LNCaP clone FGC (cell line): ENCODE measurements at places on chromosomes 11 and 22.

GRCh38 chr22:46429325-46429853 lies 93.9 kb downstream of the TRMU start:
- DNase-seq = no peak

DNA sequence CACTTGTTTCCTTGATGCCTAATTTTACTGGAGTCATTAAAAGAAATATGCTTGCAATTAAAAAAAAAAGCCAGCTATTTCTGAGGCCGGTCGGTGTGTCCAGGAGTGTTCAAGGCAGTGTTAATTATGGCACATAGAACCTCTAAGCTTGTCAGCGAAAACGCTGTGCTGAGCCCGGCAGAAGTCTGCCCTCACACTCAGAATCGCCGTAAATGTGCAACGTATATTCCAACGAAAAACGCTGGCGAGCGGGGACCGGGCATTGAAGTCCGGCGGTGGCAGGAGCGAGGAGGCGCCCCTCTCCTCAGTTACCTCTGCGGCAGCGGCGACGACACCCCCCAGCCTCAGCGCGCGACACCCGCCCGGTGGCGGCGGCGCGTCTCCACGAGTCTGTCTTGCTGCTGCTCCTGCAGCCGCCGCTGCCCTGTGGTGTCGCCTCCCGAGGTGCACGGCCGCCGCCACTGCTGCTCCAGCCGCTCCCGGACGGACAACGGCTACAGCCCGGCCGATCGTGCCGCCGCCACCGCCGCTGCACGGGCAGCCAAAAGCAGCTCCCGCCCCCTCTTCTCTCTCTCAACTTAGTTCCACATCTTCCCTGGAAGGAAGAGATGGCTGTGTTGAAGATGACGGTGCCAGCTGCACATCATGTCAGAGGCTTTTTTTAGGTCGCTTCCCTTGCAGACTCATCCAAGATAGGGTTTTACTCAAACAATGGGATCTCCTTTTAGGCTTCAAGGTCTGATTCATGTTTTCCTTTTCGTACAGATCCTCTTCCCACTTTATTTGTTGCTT lies 56.0 kb downstream of the JAM3 start:
- no peak for DNase-seq

DNA sequence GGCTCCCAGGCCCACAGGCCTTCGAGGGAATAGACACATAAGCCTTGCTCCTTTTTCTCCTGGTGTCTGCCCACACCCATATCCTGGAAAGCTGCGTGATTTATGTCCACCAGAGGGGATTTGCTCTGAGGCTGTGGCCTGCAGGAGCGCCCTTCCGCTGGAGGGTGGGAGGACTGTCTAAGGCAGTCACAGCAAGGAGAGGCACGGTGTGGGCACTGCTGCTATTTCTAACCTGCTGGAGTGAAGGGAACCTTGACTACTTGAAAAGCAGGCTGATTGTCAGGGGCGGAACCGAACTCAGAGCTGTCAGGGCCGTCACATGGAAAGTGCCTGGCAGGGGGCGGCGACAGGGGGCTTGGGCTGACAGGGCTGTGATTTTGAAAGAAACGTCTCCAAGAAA lies 3.7 kb downstream of the UPB1 start:
- no peak for DNase-seq

DNA sequence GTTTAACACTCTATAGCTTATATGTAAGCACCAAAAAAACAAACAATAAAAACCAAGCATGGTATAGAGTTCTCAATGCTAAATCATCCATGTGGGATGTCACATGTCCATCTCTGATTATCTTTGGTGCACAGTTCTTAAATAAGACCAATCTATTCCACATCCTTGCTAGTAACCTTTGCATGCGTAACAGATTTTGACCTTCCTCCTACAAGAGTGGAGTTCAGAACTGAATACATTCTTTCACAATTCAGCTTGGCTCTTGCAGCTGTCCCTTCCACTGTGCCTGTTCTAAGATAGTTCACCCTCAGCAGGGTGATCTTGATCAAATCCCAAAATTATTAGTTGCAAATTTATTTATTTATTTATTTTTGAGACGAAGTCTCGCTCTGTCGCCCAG lies 21.1 kb downstream of the PRR14L start:
- DNase-seq = no peak

DNA sequence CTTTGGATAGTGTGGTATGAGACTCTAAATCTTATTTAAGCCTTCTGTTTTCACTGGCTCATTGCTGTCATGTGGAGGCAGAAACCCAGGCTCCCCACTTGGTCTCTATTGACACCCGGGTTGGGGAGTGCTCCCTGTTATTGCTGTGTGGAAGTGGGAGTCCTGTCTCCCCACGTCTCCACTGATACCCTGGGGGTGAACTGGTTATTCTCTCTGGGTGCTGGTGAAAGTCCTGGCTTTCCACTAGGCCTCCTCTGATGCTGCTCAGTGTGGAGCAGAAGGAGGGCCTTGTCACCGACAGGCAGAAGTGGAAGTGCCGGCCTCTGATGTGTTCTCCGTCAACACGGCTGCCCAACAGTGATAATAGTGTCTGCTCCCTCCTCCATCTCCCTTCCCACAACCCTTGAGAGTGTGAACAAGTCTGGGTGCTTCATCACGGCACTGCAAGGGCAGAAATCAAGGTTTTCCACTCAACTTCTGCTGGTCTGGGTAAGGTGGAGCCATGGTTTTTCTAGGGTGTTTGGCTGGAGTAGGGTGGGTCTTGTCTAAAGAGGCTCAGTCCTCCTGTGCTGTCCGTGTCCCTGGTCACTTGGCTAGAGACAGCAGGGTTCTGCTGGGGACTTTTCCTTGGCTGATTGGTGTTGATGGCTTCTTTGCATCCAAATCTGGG lies 240.7 kb upstream of the B3GAT1 start:
- DNase-seq = no peak

DNA sequence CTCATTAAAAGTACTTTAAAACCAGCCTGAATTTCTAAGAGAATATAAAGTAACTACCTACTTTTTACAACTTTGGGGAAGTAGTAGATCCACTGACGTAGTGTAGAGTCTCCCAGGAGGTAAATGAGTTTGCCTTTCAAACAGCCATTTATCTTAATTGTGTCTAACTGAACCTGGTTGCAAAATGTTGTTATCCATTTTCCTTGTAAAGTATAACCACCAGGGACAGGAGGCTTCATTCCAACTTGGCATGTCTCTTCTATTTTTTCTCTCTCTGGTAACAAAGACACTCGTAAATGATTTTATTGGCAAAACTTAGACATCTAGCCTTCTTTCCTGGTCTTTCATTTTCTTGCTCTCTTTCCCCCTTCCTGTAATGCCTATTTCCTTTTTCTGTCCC lies 36.9 kb downstream of the NXPE1 start:
- DNase-seq = peak; percentile 79

- DNase-seq = no peak
These were observed 11.6 kb downstream of the TOP3B start for GRCh38 chr22:21970800-21971617.

DNA sequence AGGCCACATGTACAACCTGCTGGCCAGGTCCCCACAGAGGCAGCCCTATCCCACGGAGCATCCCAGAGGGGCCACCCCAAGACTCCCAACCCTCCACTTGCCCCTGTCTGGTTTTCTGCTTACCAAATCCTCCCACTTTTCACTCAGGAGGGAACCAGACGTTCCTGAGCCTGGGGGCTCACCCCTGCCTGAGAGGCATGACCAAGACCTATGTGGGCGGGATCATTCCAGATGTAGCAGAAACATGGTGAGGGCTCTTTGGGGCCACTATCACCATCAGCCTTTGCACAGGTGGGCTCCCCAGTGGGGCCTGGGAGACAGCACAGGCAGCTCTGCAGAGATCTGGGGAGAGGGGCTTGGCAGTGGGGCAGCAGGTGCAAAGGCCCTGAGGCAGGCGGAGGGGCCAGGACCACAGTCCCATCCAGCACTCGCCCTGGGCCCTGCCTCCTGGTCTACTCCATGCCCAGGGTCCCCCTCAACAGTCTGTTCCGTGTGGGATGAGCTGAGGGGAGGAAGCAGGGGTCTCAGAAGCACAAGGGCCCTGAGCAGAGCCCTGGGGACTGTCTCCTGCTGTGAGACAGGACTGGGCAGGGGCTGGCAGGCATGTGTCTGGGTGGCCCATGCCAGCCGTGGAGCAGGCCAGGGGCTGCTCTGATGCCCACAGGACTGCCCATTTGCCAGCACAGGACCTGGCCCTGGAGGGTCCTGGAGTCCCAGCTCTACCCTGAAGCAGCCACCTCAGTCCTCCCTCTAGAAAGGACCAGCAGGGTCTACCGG lies 9.4 kb downstream of the PIM3 start:
- no peak for DNase-seq

- no peak for DNase-seq
These were observed 157.5 kb downstream of the WNT11 start for GRCh38 chr11:76048763-76049162.

DNA sequence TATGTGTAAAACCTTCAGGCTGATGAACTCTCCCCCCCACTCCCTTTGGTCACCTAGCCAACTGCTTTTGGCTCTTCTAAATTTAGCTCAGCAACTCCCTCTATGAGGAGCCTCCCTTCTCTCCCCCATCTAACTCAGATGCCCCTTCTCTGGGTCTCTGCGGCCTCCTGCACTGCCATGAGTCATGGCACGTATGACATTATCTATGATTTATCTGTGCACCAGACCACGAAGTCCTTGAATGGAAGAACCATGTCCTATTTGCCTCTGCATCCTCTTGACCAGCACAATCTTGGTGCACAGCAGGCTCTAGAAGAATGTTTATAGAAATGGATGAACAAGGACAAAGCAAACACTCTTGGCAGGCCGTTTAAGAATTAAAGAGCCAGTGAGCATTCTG lies 46.0 kb downstream of the RPL27A start:
- DNase-seq = no peak

GRCh38 chr11:7523416-7524210 lies 9.8 kb downstream of the PPFIBP2 start:
- DNase-seq = no peak

GRCh38 chr11:57255618-57256017 lies 18.6 kb upstream of the APLNR start:
- no peak for DNase-seq

DNA sequence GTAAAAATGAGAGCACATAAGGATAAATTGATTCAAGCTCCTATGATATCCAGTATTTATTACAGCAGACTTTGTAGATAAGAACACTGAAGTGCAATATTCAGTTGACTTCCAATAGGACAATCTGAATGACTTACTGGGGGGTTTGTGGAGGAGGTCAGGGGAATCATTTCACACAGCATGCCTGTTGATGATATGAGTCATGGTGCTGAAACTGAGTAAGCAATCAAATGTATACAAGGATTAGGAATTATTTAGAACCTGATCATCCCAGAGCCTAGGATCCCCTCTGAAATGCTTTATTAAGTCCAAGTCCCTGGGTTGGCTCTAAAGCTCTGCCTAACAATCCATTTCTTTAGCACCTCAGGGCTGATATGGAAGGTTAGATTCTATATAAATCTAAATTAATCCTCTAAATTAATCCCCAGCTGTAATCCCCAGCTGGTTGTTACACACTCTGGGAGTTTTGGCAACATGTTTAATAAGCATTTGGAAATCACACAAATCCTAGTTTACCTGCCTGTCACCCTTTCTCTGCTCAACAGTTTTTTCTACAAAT lies 326.4 kb downstream of the GUCY1A2 start:
- no peak for DNase-seq

- DNase-seq = no peak
These were observed 11.6 kb upstream of the CKAP5 start for GRCh38 chr11:46857666-46858065.

DNA sequence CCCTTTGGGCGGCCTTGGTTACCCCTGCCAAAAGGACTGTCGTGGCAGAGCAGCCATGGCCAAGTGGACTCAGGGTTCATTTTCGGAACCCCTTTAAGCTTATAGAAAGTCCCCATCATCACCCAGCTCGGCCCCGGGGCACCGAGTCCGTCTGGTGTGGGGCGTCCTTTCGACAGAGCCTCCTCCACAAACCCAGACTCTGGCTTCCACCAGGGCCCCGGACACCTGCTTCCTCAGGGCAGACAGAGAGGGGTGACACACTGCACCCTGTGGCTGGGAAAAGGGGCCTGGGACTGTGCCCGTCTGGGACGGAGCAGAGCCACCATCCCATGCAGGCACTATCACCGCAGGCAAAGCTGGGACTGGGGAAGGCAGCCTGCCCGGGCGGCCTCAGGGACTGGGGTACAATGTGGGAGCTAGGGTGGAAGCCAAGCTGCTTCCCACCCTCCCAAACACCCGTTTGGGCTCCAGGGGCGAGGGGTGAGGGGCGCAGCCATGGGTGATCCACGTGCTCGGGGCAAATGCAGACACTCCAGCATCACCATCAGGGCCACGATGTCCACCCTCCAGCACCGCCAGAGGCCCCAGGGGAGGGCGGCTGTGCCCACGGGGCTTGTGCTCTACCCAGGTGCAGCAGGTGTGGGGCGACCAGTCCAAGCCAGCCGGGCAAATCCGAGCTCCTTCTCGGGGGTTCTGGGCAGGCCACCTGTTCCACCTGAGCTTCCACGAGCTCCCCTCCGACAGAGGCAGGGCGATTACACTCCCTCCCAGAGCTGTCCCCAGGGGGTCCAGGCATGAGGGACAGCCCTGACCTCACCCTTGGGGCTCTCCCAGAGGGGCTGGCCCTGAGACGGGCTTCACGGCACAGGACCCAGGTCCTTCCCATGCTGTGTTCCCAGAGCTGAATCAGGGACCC lies 11.7 kb upstream of the MRPL23 start:
- DNase-seq = no peak

GRCh38 chr11:123054301-123055065 lies 7.5 kb downstream of the HSPA8 start:
- no peak for DNase-seq

DNA sequence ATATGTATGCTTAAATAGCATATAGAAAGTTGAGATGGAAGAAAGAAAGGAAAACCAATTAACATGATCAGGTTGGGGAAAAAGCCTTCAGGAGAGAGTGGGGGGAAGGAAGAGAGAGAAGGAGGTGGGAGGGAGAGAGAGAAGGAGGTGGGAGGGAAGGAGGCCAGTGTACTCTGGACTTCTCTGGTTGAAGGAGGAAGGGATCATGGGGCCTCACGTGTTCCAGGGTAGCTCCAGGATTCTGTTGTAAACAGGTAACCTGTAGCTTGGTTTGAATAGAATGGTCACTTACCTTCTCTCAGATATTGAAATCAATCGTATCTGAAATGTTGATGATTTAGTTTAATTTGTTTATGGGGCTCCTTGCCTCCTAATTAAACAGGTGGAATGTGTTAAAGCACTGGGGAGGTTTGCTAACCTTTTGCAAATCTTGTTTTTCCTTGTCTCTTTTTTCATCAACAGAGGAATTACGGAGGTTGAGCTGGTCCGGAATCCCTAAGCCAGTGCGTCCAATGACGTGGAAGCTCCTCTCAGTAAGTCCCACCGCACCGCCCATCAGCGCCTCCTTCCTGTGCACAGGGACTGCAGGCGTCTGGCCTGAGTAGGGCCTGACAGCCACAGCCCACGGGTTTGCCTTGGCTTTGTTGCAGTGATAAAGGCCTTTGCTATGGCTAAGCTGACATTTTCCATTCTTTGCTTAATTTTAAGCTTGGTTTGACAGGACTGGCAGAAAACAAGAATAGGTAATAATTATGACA lies 115.9 kb downstream of the TBC1D22A start:
- no peak for DNase-seq

- DNase-seq = no peak
These were observed 15.6 kb downstream of the ARAP1 start for GRCh38 chr11:72736452-72737069.
